Activated CD4-positive, alpha-beta T cell treated with anti-CD3 and anti-CD28 coated beads for 36 hours (primary cell): ENCODE measurements at places on chromosomes 13 and 19. TPM values are rescaled to one million over a fixed set of nuclear protein-coding genes. Genes with fewer than 3 reads are reported as not detected.
A peak's percentile ranks its signal among the peaks of the same experiment; 100 is the strongest.

- no peak for DNase-seq
These were observed 69.9 kb downstream of the SLITRK6 start for GRCh38 chr13:85729296-85729695.

DNA sequence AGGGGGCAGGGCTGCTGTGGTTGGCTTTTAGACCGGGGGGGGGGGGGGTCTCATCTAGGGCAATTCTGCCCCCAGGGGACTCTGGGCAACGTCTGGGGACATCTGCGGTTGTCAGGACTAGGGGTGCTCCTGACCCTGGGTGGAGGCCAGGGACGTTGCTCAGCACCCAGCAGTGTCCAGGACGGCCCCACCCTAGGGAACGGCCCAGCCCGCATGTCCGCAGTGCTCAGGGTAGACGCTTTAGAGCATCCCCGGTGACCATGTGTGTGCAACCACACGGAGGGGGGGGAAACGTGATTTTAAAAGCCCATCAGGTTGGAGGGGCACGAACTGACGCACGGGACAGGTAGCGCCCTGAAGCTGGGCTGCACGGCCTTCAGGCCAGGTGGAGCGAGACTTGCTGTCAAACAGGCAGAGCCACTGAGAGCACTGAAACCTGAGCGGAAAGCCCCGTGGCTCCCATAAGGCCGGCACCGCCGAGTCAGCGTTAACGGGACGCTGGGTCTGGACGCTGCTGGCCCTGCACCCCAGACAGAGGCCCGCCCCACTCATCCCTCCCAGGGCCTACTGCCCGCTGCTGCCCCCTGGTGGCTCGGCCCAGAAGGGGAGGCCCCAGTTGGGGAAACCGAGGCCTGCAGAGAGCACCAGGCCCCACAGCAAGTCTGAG lies 8.3 kb downstream of the CACTIN start:
- peak; percentile 75 for DNase-seq

DNA sequence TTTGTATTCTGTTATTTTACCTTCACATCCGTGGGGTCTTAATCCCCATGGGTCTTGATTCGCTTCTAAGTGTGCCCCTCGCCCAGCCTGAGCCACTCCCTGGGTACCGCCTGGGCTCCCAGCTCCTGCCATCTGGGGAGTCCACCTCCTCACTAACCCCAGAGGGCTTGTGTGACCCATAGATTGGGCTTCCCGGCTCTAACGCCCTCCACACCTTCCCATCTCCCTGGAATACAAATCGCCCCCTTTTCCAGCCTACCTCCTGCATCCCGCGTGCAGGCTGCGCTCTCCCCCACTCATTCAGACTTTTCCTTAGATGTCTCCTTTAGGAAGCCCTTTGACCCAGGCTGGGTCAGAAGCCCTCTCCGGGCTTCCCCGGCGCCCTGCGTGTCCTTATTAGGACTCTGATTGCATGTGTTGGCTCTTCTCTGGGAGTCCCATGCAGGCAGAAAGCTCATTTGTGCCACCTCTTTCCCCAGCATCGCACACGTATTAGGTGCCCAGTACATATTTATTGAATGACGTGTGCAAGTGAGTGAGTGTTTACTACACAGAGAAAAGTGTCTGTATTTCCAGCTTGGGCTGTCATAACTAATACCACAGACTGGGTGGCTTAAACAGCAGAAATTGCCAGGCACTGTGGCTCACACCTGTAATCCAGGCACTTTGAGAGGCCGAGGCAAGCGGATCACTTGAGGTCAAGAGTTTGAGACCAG lies 757 bp downstream of the CCDC124 start:
- no peak for DNase-seq

DNA sequence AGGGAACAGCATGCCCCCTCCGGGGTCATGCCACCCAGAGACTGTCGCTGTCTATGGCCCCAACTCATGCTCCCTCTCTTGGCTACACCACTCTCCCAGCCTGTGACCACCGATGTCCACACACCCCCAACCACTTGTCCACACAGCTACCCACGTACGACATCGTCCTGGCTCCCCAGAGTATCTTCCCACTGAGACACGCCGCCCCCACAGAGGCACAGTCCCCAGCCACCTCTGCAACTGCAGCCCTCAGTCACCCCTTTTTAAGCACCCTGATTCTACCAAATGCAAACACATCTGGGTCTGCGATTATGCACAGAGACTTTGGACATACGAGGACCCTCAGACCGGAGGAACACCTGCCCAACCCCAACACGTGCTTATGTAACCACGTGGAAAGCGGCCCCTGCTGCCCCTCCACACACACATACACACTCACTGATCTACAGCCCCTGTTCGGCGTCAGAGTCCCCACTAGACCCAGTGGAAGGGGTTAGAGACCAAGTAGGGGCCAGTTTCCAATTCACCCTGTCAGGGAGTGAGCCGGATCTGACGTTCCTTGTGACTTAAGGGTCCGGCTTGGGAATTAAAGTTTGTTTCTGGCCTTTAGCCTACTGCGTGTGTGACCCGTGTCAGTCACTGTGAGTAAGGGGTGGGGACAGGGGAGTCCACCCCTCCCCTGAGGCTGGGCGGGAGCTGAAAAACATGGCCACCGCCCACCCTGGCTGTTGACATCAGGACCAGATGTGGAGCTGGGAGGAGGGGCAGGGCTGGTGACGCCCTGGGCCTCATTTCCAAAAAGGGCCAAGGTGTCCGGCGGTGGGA lies 11.9 kb upstream of the AXL start:
- DNase-seq, result no peak

DNA sequence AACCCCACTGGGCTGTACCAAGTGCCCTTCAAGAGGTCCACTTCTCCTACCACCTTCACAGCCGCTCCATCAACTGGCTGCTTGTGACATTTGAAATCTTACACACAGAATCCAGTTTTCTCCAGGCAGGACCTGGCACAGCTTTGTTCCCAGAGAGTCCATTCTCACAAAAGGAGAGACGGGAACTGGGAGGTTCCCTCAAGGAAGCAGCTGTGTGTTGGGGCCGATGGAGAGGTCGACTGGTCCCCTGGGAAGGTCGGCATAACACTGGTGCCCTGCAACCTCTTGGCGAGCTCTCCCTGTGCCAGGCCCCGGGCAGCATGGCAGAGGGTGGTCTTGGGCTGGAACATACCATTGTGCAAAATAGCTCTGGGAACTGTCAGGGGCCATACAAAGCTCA lies 21.5 kb downstream of the ELL start:
- no peak for DNase-seq

GRCh38 chr19:10538204-10538983 lies 5.3 kb upstream of the ATG4D start:
- DNase-seq, result no peak

DNA sequence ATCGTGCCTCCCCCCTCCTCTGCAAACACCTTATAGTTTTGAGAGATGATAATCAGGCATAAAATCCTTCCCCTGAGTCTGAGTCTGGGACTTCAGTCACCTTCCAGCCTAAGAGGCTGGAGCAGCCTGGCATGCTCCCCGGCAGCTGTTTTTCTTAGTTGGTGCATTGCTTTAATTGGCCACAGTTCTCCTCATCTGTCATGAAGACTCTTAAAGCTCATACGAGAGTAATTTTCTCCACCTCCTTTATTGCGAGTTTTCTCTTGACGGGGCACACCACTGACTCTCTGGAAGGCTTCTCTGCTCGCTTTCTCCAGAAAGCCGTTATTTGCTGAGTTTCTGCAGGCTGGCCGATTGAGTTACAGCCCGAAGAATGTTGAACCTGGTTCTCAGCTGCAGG lies 310.5 kb downstream of the ATP8A2 start:
- DNase-seq, result no peak

- peak; percentile 44 for DNase-seq
These were observed 3.8 kb downstream of the GJB2 start for GRCh38 chr13:20188667-20189553.

- DNase-seq, result no peak
These were observed 54.1 kb upstream of the ADGRE1 start for GRCh38 chr19:6833166-6833790.

ZNF682 gene
- total RNA-seq, result 7.5 TPM

TEX29 gene
- 0.30 TPM for total RNA-seq

CYP2A6 gene
- not detected for total RNA-seq

PSPN gene
- total RNA-seq, result 1.8 TPM

TUBA3C gene
- total RNA-seq, result not detected

CBARP gene
- total RNA-seq, result 0.82 TPM

KASH5 gene
- 0.96 TPM for total RNA-seq

ZNF737 gene
- 13.9 TPM for total RNA-seq
